ENCODE measurements at places on chromosomes 6 and 20. TPM values are rescaled to one million over a fixed set of nuclear protein-coding genes. Genes with fewer than 3 reads are reported as not detected.

- no peaks in the 10 kb centered on the region for H3K4me1 ChIP-seq
- H3K36me3 ChIP-seq: no peaks in the 10 kb centered on the region
- no peak for DNase-seq
- H3K27ac ChIP-seq: no peak overlapping the region
Observed at GRCh38 chr6:148388521-148388920, 45.9 kb downstream of the SASH1 start.

DNA sequence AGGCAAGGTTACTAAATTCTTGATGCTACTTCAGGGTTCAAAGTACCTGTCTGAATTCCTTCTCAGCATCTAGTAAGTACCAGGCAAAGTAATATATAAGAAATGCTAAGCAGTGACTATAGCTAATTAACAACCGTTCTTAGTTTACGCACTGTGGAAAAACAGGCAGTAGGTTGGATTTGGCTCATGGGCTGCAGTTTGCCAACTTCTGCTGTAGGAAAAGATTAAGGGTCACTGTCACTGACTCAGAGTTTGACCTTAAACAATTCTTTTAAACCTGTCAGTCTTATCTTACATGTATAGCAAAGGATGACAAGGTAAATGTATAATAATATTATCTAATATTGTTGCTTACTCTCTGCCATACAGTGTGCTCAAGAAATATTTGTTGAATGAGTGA is 42.3 kb downstream of the CTNNBL1 start:
- H3K4me3 ChIP-seq: no peak overlapping the region
- no peak for DNase-seq
- no peaks in the 10 kb centered on the region for H3K27me3 ChIP-seq
- no peaks in the 10 kb centered on the region for H3K4me1 ChIP-seq
- H3K27ac ChIP-seq: no peak overlapping the region
- H3K36me3 ChIP-seq: peaks cover 58% of the 10 kb centered on the region

DNA sequence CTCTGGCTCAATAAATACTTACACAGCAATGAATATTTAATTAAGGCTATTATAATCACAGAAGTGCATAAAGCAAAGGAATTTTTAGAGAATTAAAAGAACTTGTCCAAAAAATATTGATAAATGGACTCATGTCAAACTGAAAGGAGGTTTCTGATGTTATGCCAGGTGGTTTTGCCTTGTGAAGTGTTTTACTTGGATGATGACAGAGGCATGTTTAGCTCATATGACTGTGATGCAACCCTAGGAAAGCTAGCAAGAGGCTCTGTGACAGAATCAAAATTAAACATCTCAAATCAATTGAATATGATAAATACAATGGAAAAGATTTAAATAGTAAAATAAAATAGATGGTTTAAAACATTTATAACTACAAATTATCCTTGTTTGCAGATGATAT is 137.3 kb downstream of the TMEM200A start:
- no peaks in the 10 kb centered on the region for H3K4me1 ChIP-seq
- no peaks in the 10 kb centered on the region for H3K27me3 ChIP-seq
- H3K27ac ChIP-seq: no peak overlapping the region
- DNase-seq: no peak
- H3K4me3 ChIP-seq: no peak overlapping the region

DNA sequence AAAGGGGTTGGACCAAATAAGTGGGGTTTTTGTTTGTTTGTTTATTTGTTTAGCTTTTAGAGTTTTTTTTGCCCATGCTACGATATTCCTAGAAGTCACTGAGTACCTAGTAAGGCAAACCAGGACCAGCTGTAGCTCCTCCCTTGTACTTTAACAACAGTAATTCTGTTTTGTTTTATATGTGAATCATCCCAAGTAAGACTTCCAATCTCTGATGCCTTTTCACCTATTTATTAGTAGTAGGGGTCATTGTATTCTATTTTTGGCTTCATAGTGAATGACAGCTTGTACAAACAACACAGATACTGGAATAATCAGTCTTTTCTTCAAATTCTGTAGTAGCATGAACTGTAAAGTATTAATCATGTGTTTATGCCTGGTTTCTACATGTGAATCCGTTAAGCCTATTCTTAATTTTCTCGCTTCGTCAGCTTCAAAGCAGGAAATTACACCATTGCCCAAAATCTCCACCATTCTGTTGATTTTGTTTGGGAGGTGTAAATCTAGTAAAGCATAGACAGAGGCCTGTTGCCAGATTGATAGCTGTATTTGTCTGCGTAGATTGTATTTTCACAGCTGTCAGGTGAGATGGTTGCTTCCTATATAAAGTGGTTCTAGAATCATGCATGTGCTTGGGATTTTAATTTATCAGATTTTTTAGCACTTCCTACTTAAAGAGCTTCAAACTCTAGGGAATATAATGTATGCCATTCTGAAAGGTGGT is 151.5 kb upstream of the FLRT3 start:
- no peaks in the 10 kb centered on the region for H3K4me1 ChIP-seq
- H3K36me3 ChIP-seq: no peaks in the 10 kb centered on the region
- DNase-seq: no peak
- no peaks in the 10 kb centered on the region for H3K27me3 ChIP-seq
- H3K27ac ChIP-seq: no peak overlapping the region

DNA sequence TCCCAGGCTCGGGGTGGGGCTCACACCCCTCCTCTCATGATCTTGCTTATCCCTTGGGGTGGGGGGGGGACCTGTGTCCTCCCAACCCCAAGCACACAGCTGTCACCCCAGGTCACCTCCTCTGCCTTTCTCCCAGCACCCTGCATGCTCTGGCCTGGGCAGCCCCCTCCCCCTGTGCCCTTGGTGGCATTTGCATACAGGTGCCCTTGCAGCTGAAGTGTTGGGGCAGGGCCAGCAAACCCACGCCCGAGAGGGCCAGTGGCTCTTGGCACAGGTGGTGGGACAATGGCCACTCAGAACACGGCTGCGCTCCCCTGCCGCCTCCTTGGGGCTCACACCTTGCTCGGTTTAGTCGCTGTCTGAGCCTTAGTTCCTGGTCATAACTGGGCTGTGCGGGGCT is 11.3 kb upstream of the MYT1 start:
- H3K4me3 ChIP-seq: no peak overlapping the region
- H3K27ac ChIP-seq: no peak overlapping the region
- no peaks in the 10 kb centered on the region for H3K36me3 ChIP-seq
- no peaks in the 10 kb centered on the region for H3K27me3 ChIP-seq
- DNase-seq: no peak

- DNase-seq: no peak
- no peak overlapping the region for H3K27ac ChIP-seq
- H3K4me3 ChIP-seq: no peak overlapping the region
- H3K27me3 ChIP-seq: peaks cover 8% of the 10 kb centered on the region
- peaks cover 22% of the 10 kb centered on the region for H3K4me1 ChIP-seq
Observed at GRCh38 chr6:166439366-166440091, 56.8 kb upstream of the MPC1 start.

DNA sequence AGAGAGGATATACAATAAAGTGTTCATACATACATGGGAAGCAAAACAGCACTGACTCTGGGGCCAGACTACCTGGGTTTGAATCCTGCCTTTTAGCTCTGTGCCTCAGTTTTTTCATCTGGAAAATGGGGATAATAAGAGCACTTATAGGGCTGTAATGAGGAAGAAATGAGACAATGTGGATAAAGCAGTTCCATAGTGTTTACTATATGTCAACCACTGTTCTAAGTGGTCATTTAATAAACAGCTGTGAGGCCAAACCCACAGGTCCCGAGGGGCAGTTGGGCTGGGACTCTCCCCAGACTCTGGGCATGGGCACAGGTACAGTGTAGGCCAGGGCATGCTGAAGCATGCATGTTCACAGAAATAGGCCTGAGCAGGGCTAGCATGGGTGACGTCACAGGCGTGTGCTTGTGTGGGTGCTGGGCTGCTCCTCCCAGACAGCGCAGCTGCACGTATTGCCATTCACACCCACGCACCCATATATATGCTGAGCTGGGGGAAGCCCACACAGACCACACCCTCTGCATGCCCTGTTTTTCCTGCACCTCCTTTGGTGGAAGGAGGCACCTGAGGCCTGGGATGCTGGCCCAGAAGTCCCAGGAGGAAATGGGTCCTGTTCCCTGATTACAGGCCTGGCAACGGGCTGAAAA is 3.5 kb upstream of the PLCG1 start:
- no peaks in the 10 kb centered on the region for H3K36me3 ChIP-seq
- no peaks in the 10 kb centered on the region for H3K27me3 ChIP-seq
- no peak overlapping the region for H3K4me3 ChIP-seq
- no peak for DNase-seq

- no peak overlapping the region for H3K27ac ChIP-seq
- H3K36me3 ChIP-seq: no peaks in the 10 kb centered on the region
- no peaks in the 10 kb centered on the region for H3K4me1 ChIP-seq
- no peak overlapping the region for H3K4me3 ChIP-seq
- DNase-seq: no peak
Observed at GRCh38 chr20:33310327-33310899, 27.4 kb downstream of the BPIFB1 start.

- H3K4me1 ChIP-seq: no peaks in the 10 kb centered on the region
- no peaks in the 10 kb centered on the region for H3K36me3 ChIP-seq
- H3K4me3 ChIP-seq: no peak overlapping the region
- H3K27ac ChIP-seq: no peak overlapping the region
- no peaks in the 10 kb centered on the region for H3K27me3 ChIP-seq
- DNase-seq: no peak
Observed at GRCh38 chr6:36463676-36464075, 20.9 kb downstream of the KCTD20 start.

GRCh38 chr6:16654701-16655100 is 106.6 kb downstream of the ATXN1 start:
- no peak overlapping the region for H3K4me3 ChIP-seq
- H3K4me1 ChIP-seq: peaks cover 29% of the 10 kb centered on the region
- no peak overlapping the region for H3K27ac ChIP-seq

- H3K27ac ChIP-seq: no peak overlapping the region
- peaks cover 4% of the 10 kb centered on the region for H3K4me1 ChIP-seq
- DNase-seq: no peak
- H3K4me3 ChIP-seq: no peak overlapping the region
- no peaks in the 10 kb centered on the region for H3K27me3 ChIP-seq
Observed at GRCh38 chr20:20768202-20768815, 55.9 kb upstream of the RALGAPA2 start.

- peaks cover 33% of the 10 kb centered on the region for H3K4me1 ChIP-seq
- H3K27ac ChIP-seq: no peak overlapping the region
- H3K4me3 ChIP-seq: no peak overlapping the region
- peaks cover 37% of the 10 kb centered on the region for H3K27me3 ChIP-seq
- no peaks in the 10 kb centered on the region for H3K36me3 ChIP-seq
Observed at GRCh38 chr20:3658716-3659491, 4.3 kb downstream of the GFRA4 start.

DNA sequence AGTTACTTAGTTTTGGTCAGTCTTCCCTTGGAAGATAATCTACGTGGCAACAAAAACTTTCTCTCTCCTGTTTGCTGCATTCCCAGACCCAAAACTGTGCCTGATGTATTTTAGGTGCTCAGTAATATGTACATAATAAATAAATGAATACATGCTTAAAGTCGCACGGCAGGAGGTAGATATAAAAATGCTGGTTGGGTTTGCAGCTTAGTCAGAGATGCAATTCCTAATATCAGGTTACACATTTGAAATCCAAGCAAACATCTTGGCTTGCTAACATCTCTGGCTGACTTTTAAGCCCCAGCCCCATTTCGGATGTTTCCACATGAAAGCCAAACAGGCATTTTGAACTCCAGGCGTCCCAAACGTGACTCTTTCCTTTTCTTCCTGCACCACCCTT is 91.0 kb downstream of the KCNQ5 start:
- no peaks in the 10 kb centered on the region for H3K4me1 ChIP-seq
- H3K4me3 ChIP-seq: no peak overlapping the region
- no peaks in the 10 kb centered on the region for H3K36me3 ChIP-seq

DNA sequence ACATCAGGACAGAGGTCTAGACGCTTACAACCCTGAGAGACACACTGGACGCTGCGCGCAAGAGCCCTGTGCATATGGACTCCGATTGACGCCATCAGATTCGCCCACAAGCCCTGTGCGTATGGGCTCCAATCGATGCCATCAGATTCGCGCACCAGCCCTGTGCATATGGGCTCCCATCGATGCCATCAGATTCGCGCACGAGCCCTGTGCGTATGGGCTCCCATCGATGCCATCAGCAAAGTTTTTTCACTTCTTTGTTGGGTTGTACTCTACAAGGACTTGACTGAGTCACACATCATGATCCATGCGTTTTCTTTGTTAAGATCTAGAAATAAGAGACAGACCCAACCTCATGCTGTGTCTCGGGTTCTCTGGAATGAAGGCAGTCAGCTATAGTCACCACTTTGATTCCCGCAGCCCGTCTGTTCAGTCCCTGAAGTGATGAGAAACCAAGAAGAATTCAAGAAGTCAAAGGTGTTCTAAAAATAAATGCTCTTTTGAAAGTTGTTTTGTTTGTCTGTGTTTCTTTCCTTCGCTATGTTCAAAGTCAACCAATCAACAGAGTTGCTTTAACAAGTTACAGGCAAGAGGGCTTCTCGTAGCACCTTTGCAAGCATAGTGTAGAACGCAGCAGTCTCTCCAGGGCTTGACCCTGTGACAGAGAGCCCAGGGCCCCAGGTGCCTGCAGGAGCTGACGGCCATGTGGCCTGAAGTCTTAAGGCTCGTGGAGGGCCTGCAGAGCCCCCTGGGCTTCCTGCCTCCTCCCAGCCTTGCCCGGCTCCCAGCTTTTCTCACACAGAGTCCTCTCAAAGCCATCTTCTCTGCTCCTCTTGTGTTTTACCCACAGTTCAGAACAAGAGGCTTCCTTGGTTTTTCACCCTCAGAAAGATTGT is 7.9 kb downstream of the RPS6KA2 start:
- H3K27me3 ChIP-seq: peaks cover 3% of the 10 kb centered on the region
- no peak overlapping the region for H3K27ac ChIP-seq
- no peak overlapping the region for H3K4me3 ChIP-seq
- H3K4me1 ChIP-seq: no peaks in the 10 kb centered on the region
- DNase-seq: no peak

- H3K27ac ChIP-seq: no peak overlapping the region
- DNase-seq: peak; percentile 63
- no peak overlapping the region for H3K4me3 ChIP-seq
- H3K27me3 ChIP-seq: no peaks in the 10 kb centered on the region
Observed at GRCh38 chr20:50992733-50993457, 30.0 kb downstream of the KCNG1 start.

- H3K36me3 ChIP-seq: no peaks in the 10 kb centered on the region
- no peak for DNase-seq
- H3K27ac ChIP-seq: no peak overlapping the region
- H3K4me1 ChIP-seq: peaks cover 6% of the 10 kb centered on the region
Observed at GRCh38 chr6:163513003-163513402, 98.5 kb downstream of the QKI start.

- H3K27me3 ChIP-seq: peaks cover 23% of the 10 kb centered on the region
- no peak overlapping the region for H3K27ac ChIP-seq
- no peak overlapping the region for H3K4me3 ChIP-seq
- no peak for DNase-seq
Observed at GRCh38 chr6:88163616-88164015, 2.5 kb downstream of the CNR1 start.

GRCh38 chr20:32474009-32474716 is 111.0 kb downstream of the NOL4L start:
- H3K27me3 ChIP-seq: no peaks in the 10 kb centered on the region
- DNase-seq: no peak
- H3K36me3 ChIP-seq: peaks cover 27% of the 10 kb centered on the region
- H3K4me3 ChIP-seq: no peak overlapping the region
- H3K27ac ChIP-seq: no peak overlapping the region
- H3K4me1 ChIP-seq: peaks cover 63% of the 10 kb centered on the region

GRCh38 chr20:44888226-44889103 is 3.0 kb downstream of the YWHAB start:
- DNase-seq: no peak
- H3K27ac ChIP-seq: peak overlapping the region; percentile 11
- H3K27me3 ChIP-seq: no peaks in the 10 kb centered on the region

Gene SDC4
- total RNA-seq: 0.45 TPM

Gene POM121L2
- not detected for total RNA-seq

Gene TREM1
- 9.8 TPM for total RNA-seq

Gene MEP1A
- total RNA-seq: not detected

Gene EGFL8
- total RNA-seq: 22.9 TPM

Gene PI3
- total RNA-seq: not detected

Gene CCM2L
- not detected for total RNA-seq

Gene CCDC170
- total RNA-seq: 0.20 TPM

Gene PROKR2
- not detected for total RNA-seq

Gene SYCP2L
- total RNA-seq: not detected
